ENCODE measurements at places on chromosomes 5 and 9. TPM values are rescaled to one million over a fixed set of nuclear protein-coding genes. Genes with fewer than 3 reads are reported as not detected.

DNA sequence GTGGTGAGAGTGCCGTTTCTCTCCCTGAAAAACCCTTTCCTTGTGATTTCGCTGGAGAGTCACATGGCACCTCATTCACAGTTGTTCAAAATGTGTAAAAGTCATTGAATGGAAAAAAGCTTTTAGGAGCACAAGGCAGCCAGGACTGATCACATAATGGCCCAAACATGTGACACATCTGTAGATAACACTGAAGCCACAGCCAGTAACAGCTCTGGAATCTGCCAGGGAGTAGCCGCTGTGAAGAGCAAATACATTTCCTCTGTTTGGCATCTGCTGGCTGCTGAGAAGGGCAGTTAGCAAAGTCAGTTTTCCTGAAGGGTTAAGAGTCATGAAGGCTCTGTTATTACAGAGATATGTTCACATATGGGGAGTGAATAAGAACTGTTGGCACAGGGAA is 271.8 kb downstream of the NNT start:
- DNase-seq: no peak

DNA sequence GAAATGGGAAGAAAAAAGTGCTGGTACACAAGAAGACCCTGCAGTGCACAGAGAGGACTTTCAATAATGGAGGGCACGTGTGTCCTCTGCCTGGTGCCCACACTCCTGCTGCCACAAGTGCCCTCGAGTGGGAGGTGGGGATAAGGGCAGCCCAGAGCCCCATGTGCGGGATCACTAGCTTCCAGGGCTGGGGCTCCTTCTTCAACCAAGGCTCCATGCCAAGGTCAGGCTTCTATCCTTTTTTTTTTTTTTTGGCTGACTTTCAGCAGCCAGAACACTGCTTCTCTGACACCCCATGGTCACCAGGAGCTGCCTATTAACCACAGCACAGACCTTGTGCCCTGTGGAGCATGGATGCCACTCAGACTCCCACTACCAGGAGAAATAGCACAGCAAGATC is 7.5 kb downstream of the ACSL6 start:
- DNase-seq: no peak

- no peak for DNase-seq
These were observed 3.2 kb upstream of the RAI14 start for GRCh38 chr5:34652914-34653313.

GRCh38 chr9:5112109-5112592 is 73.3 kb downstream of the INSL6 start:
- DNase-seq: no peak

DNA sequence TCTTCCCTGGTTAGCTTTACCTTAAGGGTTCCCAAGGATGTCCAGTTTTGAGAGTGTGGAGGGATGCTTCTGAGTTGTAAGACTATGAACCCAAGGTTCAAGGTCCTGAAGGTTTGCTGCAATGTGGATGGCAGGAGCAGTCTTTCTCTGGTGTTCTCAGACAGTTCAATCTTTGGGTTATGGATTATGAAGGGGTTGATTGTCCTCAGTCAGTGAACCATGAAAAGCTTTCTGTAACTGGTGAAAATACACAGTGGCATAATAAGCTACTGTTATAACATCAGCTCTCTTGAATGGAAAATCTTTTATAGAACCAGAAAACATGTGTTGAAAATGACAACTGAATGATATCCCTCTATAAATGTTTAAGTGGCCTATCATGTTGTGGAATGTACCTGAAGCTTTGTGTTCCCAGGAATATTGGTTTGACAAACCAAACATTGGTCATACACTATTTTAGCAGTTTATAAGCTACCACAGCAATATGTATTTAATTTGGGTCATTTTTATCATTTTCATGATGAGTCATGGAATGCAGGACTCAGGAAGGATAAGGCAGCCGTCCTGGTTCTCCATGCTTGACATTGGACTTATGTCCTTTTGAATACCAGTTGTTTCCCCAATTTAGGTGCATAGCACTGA is 1041.8 kb upstream of the ARRDC3 start:
- no peak for DNase-seq

GRCh38 chr9:125260561-125260960 is 1.1 kb upstream of the GAPVD1 start:
- no peak for DNase-seq

SLC25A2 gene
- 0.88 TPM for total RNA-seq

- DNase-seq: no peak
These were observed 203.2 kb downstream of the GAPVD1 start for GRCh38 chr9:125464591-125465385.

GRCh38 chr9:117752894-117753293 is 48.7 kb downstream of the TLR4 start:
- no peak for DNase-seq

DNA sequence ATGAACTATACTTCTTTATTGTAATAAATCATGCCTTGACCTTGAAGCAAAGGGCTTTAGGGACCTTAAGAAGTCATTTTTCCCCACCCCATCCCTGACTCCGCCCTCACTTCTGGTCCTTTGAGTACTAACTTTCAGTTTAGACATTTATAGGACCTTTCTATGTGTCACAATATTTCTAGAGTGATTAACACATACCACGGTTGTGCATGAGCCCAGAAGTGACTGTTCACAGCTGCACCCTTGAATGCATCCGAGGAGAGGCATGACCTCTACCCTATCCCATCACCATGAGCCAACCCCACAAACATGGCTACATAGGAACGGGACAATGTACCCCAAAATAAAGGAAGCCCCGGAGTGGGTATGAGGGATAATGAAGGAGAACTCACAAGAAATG is 160.3 kb downstream of the HSD17B3 start:
- no peak for DNase-seq

DNA sequence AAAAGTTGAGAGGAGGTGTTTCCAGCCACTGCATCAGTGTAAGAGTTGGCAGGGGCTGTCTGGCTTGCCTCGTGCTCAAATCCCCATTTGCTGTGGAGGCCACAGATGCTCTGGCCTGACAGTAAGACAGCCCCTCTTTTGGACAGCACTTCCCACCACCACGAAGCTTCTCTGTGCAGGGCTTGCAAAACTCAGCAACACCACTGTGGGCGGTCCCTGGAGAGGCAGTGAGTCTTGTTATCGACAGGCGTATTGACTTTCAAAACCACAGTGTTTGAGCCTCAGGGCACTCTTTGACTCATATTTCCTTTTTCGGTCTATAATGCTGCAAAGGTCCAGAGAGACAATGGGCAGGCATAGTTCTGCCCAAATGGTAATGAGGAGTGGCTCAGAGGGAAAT is 539.5 kb downstream of the EBF1 start:
- DNase-seq: no peak

- DNase-seq: no peak
These were observed 133.8 kb downstream of the SPOCK1 start for GRCh38 chr5:137365126-137365865.

DNA sequence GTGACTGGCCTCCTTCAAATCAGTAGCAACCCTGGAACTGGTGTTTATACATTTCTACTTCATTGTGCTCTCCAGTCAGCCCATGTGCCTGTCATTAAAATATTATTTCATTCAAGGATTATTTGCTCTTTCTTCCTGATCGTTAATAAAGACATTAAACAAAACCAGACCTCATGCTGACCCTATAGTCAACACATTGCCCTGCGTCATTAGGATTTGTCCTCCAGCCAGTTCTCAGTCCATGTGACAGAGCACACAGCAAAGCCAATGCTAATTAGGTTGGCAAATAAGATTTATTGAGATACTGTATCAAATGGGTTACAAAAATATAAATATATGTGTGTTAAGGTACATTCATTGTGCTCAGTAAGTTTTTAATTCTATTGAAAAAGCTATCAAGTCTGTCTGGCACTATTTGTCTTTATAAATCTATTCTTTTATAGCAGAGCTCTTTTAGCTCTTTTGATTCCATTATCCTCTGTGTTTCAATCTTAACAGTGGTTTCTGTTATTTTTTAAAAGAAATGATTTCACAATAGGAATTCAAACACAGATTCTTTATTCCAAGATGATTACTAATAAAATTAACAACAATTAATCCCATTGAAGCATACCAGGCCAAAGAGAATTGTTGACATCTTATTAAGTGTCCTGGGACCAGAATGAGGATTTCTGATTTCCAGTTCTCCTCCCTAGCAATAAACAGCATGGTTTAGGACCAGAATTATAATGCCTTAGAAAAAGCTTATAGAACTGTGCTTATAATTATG is 209.4 kb upstream of the RGMB start:
- no peak for DNase-seq

DNA sequence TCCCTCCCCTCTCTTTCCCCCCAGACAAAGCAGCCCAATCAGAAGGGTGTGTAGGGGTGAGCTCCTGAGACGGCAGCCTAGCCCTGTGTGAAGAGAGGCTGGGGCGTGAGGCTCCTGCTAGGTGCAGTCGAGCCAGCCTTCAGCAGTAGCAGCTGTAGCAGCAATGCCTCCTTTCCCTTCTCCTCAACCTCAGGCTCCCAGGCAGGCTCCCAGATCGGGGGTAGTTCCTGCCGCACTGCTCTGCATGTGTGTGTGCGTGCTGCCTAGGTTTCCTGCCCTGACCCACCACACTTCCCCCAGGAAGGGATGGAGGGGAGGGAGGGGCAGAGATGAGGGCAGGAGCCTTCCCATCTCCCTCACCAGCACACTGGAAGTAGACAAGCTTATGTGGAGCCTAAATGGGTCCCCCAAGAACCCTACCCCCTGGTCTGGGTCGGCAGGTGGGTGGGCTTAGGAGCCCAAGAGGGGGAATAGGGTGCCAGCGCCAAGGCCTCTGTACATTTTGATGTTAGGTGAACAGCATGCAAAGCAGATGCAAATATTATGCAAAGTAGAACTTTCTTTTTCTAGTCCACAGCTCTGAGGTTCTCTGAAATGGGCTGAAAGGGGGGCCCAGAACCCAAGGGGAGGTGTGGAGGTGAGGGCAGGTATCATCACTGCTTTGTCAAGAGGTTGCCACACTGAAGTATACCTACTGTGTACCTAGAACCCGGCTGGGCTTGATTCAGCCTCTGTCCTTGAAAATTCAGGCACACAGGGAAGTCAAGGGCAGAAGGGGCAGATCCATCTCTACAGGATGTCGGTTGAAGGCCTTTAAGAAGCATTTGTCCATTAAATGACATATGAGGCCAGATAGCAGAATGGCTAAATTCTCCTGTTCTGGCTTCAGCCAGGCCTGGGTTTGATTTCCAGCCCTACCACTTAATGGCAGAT is 57.8 kb downstream of the CXXC5 start:
- DNase-seq: no peak

ADAMTSL1 gene
- total RNA-seq: not detected

- no peak for DNase-seq
These were observed 63.5 kb downstream of the OTULIN start for GRCh38 chr5:14727928-14728458.

GRCh38 chr5:76952795-76953536 is at the start of gene CRHBP:
TSS of gene CRHBP (plus strand) at chr5:76953045. CDS start at chr5:76953135, 90 bp downstream.
- no peak for DNase-seq

GRCh38 chr5:146311278-146311677 is 27.4 kb upstream of the POU4F3 start:
- no peak for DNase-seq

- no peak for DNase-seq
These were observed 71.1 kb upstream of the NEURL1B start for GRCh38 chr5:172569861-172570558.

DNA sequence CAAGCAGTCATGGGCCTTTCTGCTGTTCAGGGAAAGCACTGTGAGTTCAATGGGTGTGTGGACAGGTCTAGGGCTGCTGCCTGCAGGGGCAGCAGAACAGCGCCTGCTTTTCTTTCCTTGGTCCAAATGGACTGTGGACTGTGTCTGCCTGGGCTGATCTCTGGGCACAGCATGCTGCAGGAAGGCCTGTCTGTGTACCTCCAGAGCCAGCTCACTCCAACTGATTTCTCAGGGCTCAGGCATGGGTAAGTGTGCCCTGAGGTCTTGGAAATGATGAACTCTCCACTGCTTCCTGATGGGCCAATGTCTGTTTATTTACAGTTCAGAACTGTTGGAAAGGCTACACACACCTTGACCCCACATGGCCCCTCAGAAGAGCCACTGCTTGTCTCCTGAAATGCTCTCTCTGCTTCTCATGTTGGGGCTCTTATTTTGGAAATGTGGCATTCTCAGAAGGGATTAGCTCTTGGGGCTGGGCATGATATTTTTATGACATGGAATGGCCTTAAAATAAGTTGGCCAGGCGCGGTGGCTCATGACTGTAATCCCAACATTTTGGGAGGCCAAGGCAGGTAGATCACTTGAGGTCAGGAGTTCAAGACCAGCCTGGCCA is 27.0 kb downstream of the SLC22A4 start:
- DNase-seq: no peak

DNA sequence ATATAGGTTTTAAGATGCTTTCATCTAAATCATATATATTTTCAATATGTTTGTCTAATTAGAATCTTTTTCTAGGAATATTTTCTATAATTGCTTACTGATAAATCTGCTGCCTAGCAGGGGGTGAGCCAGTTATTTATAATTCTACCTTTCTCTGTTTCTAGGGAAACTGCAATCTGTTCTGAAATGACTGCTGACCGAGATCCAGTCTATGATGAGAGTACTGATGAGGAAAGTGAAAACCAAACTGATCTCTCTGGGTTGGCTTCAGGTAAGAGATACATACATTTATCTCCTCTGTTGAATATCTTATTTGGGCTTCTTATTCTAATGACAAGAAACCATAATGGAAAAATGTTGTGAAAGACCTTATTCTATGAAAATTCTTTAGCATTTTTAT is 127.3 kb downstream of the XRCC4 start:
- DNase-seq: no peak

DBH gene
- total RNA-seq: not detected

NIPBL gene
- 69.5 TPM for total RNA-seq

DNA sequence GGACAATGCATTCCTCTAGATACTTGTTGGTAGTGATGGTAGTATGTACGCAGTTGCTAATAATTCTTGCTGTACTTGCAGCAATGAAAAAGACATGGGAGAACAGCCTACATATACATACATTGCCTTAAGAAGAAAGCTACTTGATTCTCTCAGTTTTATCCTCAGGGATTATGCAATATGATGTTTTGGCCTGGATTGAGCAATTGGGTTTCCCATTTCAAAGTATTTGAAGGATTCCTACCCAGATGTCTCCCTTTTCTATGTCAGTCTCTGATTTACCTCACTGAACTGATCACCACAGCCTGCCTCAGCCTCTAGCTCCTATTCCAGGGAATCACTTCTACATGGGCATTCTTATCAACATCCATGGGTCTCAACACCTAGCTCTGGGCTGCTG is 210.1 kb upstream of the CDH10 start:
- DNase-seq: no peak

- no peak for DNase-seq
These were observed 5.9 kb upstream of the GAS1 start for GRCh38 chr9:86953181-86953580.

ECM2 gene
- 0.22 TPM for total RNA-seq

MACROH2A1 gene
- 264 TPM for total RNA-seq

WDR38 gene
- not detected for total RNA-seq

GRCh38 chr9:120413121-120414048 is 166.6 kb downstream of the CDK5RAP2 start:
- DNase-seq: no peak

DNA sequence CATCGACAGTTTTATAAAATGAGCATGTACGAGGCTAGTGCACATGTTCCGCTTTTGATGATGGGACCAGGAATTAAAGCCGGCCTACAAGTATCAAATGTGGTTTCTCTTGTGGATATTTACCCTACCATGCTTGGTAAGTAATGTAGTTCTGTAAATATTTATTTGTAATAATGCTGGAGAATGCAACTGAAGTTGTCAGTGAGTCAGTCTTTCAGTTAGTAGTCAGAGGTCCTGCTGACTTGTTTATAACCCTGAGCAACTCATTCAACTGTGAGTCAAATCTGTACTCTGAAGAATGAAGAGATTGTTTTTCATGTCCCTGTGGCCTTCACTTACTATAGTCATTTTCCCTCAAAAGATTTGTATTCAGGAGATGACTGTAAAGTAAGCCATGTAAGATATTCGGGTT is 28.4 kb upstream of the GPR150 start:
- no peak for DNase-seq

GRCh38 chr5:56070851-56071465 is 76.2 kb upstream of the IL6ST start:
- no peak for DNase-seq
